ENCODE measurements at places on chromosomes 7 and 10.

DNA sequence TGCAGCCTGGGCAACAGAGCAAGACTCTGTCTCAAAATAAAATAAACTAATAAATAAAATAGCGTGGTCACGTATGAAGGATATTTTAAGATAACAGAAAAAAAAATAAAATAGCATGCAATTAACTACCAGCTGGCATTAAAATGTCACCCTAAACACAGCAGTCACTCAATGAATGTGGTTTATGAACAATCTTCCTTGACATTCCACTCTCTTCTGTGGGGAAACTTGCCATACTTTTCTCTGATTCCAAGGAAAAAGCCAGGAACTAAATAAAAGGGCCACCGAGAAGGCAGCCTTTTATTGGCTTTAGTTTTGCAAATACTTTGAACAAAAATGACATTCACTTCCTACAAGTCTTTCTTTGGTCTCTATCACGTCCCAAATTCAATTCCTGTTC is 266.6 kb downstream of the PARD3 start:
- no peak for DNase-seq

DNA sequence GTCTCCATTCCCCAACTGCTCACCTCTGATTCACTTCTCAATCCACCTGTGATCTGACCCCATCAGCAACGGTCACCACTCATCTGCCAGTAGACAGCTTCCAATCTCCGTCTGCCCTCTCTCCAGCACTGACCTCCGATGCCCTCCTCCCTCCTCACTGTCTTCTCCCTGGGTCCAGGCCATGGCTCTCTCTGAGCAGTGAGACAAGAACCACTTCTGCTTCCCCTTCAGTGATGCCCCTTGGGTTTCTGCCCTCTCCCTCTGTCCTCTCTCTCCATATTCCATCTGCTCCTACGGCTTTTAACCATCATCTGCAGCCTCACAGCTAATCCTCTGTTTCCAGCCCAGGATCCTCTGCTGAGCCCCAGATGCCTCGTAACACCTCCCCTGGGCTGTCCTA is 55.5 kb upstream of the OPALIN start:
- no peak for DNase-seq

DNA sequence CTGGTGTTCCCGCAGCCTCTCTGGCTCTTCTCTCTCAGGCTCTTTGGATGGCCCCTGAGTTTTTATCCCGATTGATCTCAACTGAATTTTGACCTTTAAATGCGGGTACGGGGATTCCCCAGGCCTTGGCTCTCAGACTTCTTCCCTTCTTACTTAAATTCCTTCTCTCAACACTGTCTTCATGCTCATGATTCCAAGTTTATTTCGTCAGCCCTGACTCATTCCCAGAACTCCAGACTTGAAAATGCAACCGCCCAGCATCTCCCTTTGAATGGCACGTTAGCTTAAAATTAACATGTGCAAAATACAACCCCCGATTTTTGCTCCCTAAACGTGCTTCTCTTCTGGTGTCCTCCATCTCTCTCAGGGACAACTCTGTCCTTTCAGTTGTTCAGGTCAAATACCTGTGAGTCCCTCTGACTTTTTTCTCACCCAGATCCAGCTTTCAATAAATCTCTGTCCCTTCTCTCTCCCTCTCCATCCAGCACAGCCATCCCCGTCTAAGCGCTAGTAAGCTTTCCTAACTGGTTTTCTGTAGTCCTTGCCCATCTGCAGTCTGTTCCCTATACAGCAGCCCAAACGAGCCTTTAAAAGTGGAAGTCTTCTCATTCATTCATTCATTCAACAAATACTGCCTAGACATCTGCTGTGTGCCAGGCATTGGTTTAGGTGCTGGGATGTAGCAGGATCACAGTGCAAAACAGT is 7.1 kb downstream of the HECW1 start:
- DNase-seq, result no peak

GRCh38 chr7:101166909-101167644 is 1.7 kb upstream of the VGF start:
- peak; percentile 29 for DNase-seq

DNA sequence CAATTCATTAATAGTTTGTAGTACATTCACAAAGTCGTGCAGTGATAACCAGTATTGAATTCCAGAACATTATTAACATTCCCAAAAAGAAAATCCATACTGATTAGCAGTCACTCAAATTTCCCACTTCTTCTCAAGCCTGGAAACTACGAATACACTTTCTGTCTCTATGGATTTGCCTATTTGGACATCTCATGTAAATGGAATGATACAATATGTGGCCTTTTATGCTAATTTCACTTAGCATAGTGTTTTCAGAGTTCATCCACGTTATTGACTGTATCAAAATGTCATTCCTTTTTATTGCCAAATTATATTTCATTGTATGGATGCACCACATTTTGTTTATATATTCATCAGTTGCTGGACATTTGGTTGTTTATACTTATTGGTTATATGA is 78.8 kb downstream of the STK31 start:
- no peak for DNase-seq

- no peak for DNase-seq
Observed at GRCh38 chr10:60444494-60445064, 54.9 kb upstream of the ANK3 start.

DNA sequence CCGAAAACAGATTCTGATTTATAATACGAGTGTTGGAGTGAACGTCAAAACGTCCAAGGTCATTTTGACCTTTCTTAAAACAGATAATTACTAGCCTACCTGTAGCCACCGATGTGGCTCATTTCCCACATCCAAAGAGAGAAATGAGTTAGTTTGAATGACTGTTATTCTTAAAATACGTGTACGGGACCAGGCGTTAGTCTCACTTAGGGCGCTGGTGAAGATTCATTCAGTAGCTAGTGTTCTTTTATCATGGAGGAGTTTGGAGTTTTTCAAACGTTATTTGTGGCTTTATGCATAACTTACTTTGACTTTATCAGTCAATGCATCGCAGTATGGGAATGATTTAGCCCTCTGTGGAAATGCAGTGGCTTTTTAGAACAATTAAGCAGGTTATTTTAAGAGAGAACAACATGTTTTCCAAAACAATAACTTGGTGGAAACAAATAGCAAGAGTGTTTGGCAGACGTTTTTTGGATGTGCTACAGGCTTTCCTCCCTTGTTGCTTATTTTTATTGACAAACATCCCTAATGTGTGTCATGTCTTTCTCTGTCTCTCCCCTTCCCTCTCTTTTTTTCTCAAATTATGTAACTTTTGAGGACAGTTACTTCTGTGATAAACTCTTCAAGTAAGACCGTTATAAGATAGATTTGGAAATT is 1.6 kb downstream of the BICC1 start:
- DNase-seq, result no peak

- DNase-seq, result no peak
Observed at GRCh38 chr7:5207131-5207530, 17.1 kb downstream of the WIPI2 start.

DNA sequence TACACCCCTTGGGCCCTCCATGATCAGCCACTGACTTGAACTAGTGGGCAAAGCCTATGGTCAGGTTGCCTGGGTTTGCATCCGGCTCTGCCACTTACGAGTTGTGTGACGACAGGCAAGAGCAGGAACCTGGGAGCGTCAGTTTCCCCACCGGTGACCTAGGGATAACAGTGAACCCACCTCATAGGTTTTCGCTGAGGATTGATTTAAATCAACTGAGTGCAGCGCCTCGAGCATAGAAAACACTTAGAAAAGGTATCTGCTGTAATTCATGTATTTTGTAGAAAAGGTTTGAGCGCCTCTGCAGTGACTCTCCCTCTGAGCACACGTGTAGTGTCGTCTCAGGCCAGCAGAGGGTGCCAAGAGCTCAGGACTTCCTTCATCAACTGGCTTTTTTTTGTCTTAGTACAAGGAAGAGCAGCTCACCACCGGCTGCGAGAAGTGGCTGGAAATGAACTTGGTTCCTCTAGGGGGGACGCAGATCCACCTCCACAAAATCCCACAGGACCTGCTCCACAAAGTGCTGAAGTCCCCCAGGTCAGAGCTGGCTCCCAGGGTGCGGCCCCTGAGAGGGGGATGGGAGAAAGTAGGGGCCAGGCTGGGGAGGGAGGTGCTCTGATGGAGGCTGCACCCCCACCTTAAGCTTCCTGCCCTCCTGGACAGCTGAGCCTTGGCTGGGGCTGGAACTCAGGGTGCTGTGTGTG is 27.7 kb downstream of the BTBD16 start:
- peak; percentile 88 for DNase-seq

- no peak for DNase-seq
Observed at GRCh38 chr10:85794553-85794952, 572.0 kb downstream of the GRID1 start.

GRCh38 chr10:100522945-100523344 is 3.3 kb upstream of the SEC31B start:
- no peak for DNase-seq

DNA sequence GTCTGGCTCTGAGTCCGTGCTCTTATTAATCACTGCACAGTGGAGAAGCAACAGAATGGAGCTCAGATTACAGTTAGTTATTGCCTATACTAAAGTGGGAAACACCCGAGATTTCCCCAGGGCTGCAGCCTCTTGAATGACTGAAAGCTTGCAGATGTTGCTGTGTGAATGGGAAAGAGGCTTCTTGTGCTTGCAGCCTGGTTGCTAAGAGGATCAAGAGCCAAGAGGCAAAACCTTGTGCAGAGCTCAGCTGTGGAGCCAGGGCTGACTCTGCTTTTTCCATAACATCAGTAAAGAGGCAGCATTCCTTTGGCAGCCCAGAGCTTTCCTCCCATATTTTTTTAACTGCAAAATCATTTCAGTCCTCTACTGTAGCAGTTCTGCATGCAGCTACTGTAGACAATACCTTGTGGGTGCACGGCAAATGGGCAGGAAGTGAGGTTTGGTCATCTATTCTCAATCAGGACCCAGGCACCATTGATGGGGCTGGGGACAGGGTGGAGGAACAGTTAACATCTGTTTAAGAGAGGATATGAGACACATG is 86.5 kb downstream of the RALA start:
- peak; percentile 21 for DNase-seq

DNA sequence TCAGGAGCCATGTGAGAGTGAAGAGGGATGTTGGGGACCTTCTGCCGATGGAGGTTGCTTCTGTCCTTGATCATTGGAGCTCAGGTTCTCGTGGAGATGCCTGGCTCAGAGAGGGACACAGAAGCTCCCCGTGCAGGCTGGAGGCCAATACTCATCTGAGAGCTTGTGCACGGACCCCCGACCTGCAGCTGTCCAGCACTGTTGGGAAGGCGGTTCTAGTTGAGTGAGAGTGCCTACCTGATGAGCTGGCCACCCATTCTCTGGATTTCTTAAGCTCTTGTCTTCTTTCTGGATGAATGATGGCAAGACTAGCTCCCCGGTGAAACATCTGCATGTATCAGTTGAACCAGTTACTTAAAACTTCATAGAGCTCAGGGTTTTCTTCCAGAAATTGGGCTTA is 247.6 kb upstream of the MKI67 start:
- DNase-seq, result no peak

GRCh38 chr10:66095610-66096009 is 830.2 kb upstream of the LRRTM3 start:
- DNase-seq, result no peak

GRCh38 chr10:71483885-71484751 is 87.4 kb downstream of the CDH23 start:
- DNase-seq, result peak; percentile 38

GRCh38 chr10:126119599-126119998 is 223.2 kb downstream of the FANK1 start:
- no peak for DNase-seq

DNA sequence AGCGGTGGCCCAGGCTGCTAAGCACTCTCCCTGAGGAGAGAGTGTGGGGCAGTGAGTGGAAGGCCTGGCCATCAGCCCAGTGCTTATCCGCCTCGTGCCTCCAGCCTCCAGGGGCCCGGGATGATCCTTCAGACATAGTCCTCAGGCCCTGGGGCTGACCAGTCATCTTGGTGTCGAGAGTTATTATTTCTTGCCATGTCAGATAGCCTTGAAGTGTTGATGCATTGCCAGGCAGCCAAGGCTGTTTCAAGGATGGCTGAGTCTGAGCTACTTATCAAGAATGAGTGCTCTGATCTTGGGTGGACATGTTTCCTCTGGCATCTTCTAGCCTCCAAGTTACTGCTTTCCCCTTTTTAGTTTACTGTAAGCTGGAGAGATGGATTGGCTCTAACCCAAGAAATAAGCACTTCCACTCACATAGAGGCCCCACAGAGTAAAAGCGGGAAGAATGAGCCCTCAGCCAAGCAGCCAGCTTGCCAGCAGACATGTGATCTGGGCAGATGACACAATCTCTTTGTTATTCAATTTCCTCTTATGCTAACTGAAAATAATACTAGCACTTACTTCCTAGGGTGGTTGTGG is 136.5 kb upstream of the NAMPT start:
- no peak for DNase-seq

GRCh38 chr10:124621637-124622036 is 122.5 kb downstream of the FAM53B start:
- DNase-seq, result no peak

DNA sequence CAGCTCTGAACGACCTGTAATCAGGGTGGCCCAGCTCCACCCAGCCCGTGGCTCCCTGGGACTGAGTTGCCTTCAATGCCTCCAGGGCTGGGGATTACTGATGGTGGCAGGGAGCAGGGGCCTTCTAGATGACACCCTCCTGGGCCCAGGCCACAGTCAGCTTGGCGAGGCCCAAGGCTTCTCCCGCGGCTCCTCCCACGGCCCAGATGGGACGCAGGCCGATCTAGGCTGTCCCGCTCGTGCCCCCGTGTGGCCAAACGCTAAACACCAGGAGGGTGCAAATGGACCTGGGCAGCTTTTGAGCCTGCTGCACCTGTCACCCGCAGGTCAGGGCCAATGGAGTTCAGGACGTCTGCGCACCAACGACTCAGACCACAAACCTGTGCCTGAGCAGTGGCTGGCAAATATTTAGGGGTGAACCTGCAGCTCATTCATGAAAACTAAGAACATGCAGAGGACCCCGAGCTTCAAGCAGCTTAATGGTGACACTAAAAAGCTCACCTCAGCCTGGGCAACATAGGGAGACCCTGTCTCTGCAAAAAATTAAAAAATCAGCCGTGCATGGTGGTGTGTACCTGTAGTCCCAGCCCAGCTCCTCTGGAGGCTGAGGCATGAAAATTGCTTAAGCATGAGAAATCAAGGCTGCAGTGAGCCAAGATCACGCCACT is 43.2 kb downstream of the ASB13 start:
- peak; percentile 92 for DNase-seq

- no peak for DNase-seq
Observed at GRCh38 chr10:68106656-68107055, 2.6 kb upstream of the MYPN start.

Data from iPS-NIHi11 (cell line).